ENCODE measurements at places on chromosomes 3 and 15.

DNA sequence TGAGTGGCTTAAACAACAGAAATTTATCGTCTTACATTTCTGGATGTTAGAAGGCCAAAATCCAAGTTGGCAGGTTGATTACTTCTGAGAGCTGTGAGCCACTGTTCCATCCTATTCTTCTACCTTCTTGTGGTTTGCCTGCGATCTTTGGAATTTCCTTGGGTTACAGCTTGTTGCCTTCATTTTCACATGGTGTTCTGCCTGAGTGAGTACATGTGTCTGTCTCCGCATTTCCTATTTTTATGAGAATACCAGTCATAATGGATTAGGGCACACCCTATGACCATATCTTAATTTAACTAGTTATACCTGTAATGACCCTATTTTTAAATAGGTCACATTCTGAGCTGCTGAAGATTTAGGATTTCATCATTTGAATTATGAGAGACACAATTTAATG lies 294.3 kb downstream of the CNTN4 start:
- DNase-seq, result no peak

GRCh38 chr3:156535162-156535627 lies 19.7 kb downstream of the SSR3 start:
- no peak for DNase-seq

DNA sequence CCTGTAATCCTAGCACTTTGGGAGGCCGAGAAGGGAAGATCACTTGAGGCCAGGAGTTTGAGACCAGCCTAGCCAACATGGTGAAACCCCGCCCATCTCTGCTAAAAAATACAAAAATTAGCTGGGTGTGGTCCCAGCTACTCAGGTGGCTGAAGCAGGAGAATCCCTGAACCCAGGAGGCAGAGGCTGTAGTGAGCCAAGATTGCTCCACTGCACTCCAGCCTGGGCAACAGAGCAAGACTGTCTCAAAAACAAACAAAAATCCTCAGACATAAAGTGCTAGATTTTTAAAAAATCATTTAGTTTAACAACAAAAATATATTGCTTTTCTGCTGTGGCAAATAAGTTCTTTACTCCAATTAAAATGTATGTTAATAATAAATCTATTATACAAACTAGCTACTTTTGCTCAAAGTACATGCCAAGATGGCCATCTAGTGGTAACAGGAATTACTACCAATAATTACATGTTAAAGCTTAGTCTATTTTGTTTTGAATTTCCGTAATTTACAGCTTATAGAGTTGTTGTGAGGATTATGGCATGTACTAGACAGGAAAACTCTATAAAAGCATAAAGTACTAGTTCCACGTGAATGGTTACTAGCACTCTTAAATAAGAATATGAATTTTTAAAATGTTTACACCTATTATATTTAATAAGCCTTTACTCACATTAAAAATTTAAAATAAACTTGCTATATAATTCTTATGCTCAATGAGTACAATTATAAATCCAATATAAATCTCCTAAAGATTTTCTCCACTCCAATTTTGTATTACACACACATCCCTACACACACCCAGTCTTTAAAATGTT lies 39.0 kb downstream of the GABPB1 start:
- DNase-seq, result peak; percentile 63

GRCh38 chr15:83198476-83198875 lies 9.1 kb downstream of the HDGFL3 start:
- no peak for DNase-seq

DNA sequence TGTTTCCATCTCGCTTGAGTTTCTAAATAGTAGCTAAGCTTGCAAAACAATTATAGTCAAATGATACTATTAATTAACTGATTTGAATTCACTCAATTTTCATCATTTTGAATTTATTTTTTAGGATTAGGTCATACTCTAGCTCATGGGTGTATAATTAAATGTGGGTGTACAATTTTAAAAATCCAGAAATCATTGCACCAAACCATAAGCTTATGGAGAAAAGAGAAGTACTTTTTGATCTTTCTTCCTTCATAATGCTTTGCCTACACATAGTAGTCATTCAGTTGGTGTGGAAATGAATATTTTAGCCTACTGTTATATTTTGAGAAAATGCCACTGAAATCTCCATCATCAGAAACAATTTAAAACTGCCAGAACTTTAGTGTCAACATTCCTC lies 175.1 kb downstream of the CD47 start:
- no peak for DNase-seq

- DNase-seq, result no peak
Observed at GRCh38 chr3:98021830-98022560, 13.1 kb downstream of the GABRR3 start.

DNA sequence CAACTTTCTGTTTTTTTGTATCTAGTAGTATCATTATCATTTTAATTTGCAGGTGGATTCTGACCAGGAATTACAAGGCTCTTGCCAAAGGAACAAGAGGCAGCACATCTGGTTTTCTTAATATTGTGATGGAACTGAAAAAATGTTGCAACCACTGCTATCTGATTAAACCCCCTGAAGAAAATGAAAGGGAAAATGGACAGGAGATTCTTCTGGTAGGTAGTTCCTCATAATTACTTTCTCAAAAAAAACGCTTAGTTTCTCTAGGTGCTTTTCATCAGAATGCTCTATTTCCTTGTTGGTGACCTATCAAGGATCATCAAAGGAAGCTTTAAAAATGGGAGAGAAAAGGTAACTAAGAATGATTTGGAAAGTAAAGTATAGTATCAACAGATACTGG lies 71.6 kb downstream of the CHD2 start:
- DNase-seq, result no peak

GRCh38 chr15:37056177-37057121 lies 43.9 kb downstream of the MEIS2 start:
- no peak for DNase-seq

GRCh38 chr15:80801891-80802680 lies 22.9 kb downstream of the CEMIP start:
- DNase-seq, result no peak

DNA sequence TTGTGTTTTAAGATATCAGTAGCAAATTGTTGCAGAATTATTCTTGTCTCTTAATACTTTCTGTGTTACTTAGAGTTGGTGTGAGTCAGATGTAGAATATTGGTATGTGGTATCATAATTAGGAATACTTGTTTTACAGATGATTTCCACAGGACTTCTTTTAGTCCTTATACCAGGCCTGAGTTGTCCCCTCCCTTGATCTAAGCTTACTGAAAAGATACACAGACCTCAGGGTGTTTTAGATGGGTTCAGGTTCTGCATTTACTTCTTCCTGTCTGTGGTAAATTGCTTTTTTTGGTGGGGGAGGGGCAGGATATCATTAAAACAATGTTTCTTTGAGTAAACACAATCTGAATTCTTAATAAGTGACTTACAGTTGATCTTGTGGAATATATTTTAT lies 14.2 kb downstream of the DZIP3 start:
- DNase-seq, result no peak

DNA sequence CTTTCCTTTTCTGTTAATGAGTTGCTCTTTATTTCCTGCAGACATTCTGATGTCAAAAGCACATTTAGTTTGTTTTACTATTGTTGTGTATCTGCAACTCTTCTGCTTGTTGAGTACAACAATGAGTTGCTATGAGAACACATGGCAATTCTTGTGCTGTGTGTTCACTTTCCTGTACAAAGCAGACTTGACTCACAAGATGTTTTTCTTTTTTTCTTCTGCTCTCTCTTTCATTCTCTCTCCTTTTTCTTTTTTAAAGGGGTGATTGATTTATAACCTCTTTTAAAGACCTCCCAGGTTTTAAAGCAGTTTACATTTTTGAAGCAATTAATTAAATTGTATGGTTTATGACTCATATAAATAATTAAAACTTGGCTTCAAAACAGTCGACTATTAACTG lies 31.6 kb upstream of the ABHD10 start:
- no peak for DNase-seq

DNA sequence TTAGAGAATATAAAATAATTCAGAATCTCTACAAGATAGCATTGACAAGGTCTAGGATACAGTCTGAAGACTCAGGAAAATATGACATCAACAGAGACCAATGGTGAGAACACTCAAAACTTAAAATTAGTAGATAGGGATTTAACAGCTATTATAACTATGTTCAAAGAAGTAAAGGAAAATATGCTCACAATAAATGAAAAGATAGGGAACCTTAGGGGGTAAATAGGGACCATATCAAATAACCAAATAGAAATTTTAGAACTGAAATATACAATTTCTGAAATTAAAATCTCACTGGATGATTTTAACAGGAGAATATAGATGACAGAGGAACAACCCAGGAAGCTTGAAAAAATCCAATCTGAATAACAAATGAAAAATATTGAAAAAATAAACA lies 31.8 kb upstream of the IGF2BP2 start:
- DNase-seq, result no peak

GRCh38 chr15:76147906-76148570 lies 88.3 kb downstream of the TMEM266 start:
- peak; percentile 12 for DNase-seq

DNA sequence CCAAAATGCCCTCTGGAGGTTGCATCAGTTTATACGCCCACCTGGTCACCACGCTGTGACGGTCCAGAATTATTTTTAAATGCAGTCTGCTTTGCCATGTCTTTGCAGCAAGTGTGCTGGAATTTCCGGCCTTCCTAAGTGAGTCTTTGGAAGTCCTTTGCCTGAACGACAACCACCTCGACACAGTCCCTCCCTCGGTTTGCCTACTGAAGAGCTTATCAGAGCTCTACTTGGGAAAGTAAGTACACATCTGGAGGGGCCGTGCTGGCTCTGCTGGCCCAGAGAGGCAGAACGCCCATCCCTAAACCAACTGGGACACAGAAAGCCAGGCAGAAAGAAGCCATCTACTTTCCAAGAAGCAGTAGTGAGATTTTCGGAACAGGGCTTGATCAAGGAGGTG lies 101.8 kb downstream of the LRRK1 start:
- no peak for DNase-seq

DNA sequence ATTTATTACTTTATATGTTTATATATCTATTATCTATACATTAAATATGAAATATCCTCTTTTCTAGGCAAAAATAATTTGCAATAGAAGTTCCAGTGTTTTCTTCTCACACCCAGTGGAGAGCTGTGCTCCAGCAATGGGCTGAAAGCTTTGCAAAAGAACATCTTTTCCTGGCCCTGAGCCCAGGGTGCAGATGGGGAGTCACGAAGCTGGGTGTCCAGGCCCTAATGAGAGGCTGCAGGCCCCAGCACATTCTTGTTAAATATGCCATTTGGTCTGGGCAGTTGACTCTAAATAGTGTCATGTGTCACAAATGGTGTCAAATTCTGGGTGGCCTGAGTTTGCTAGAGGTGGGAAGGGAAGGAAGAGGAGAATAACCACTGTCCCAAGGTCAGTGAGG lies 5.7 kb downstream of the NTRK3 start:
- DNase-seq, result no peak

GRCh38 chr15:70762469-70763119 lies 764 bp downstream of the UACA start:
- no peak for DNase-seq
